ENCODE measurements at places on chromosomes 1 and 21. TPM values are rescaled to one million over a fixed set of nuclear protein-coding genes. Genes with fewer than 3 reads are reported as not detected.
A peak's percentile ranks its signal among the peaks of the same experiment; 100 is the strongest.

Gene SPRR1A
- not detected for polyA plus RNA-seq

- DNase-seq, result peak; percentile 33
Observed at GRCh38 chr1:89930579-89930978, 64.3 kb upstream of the ZNF326 start.

GRCh38 chr1:36225283-36225899 lies 1.1 kb downstream of the THRAP3 start:
- DNase-seq, result peak; percentile 14

GRCh38 chr1:102838016-102838415 lies 270.3 kb downstream of the COL11A1 start:
- no peak for DNase-seq

DNA sequence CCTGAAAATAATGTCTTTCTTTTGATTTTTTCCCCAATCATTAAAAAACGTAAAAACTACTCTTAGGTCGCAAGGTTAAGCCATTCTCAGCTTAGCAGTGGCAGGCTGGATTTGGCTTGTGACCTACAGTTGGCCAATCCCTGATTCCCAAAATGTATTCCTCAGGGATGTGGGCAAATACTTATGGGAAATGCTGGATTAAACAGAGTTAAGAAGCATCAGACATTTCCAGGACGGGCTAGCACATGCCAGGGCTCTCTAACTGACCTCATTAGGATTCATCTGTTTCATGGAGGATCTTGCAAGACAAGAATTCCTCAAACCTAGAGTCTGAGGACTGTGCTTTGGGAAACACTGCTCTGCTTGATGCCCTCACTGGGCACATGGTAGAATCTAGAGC lies 982 bp upstream of the IL24 start:
- no peak for DNase-seq

Data from small intestine (tissue), 16 donors.